ENCODE measurements at places on chromosomes 1 and 21.

DNA sequence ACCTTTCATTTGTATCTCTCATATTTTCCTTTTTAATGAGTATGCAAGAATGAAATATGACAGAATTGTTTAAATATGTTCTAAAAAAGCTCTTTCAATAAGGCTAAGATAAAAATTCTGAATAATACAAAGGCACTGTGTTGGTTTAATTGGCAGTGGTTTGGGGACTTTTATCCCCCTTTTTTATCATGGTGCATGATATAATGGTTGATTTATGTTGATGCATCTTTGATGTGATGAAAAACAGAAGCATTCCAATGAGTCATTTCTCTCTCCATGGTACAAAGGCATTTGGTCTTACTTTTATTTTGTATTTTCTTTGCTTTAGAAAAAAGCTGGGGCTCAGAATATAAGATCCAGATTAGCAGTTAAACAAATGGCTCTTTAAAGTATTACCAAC is 127.2 kb upstream of the GREM2 start:
- H3K27me3 ChIP-seq, result no peaks in the 10 kb centered on the region
- H3K4me3 ChIP-seq, result no peak overlapping the region
- H3K27ac ChIP-seq, result no peak overlapping the region
- H3K36me3 ChIP-seq, result no peaks in the 10 kb centered on the region
- DNase-seq, result no peak

DNA sequence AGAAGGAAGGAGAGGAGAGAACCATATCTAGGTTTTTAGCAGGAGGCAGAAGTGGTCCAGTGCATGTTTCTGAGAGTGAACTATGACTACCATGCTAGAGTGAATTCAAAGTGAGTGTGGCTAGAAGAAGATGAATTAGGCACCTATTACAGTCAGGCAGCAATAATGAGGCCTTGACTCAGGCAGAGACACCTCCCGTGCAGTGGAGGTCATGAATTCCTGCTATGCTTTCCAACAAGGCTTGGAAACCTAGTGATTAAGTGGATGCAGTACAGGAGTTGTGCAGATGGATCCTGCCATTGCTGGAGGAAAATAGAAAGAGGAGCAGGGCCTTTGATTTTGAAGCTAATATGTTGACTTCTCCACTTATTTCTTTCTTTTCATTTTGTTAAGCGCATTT is 581.5 kb downstream of the RWDD3 start:
- H3K36me3 ChIP-seq, result no peaks in the 10 kb centered on the region
- no peak for DNase-seq
- no peak overlapping the region for H3K27ac ChIP-seq
- no peaks in the 10 kb centered on the region for H3K27me3 ChIP-seq
- H3K4me1 ChIP-seq, result no peaks in the 10 kb centered on the region

- no peaks in the 10 kb centered on the region for H3K36me3 ChIP-seq
- no peaks in the 10 kb centered on the region for H3K4me1 ChIP-seq
Measured at GRCh38 chr21:42758721-42759593, 105.5 kb downstream of the PDE9A start.

- H3K36me3 ChIP-seq, result no peaks in the 10 kb centered on the region
- no peak overlapping the region for H3K27ac ChIP-seq
- H3K27me3 ChIP-seq, result no peaks in the 10 kb centered on the region
- no peak overlapping the region for H3K4me3 ChIP-seq
- DNase-seq, result no peak
- H3K4me1 ChIP-seq, result no peaks in the 10 kb centered on the region
Measured at GRCh38 chr1:164470996-164471395, 88.0 kb upstream of the PBX1 start.

GRCh38 chr1:89580036-89580435 is 52.9 kb upstream of the LRRC8C start:
- no peak overlapping the region for H3K4me3 ChIP-seq
- H3K27me3 ChIP-seq, result no peaks in the 10 kb centered on the region
- peaks cover 16% of the 10 kb centered on the region for H3K36me3 ChIP-seq
- peaks cover 27% of the 10 kb centered on the region for H3K4me1 ChIP-seq
- no peak for DNase-seq

DNA sequence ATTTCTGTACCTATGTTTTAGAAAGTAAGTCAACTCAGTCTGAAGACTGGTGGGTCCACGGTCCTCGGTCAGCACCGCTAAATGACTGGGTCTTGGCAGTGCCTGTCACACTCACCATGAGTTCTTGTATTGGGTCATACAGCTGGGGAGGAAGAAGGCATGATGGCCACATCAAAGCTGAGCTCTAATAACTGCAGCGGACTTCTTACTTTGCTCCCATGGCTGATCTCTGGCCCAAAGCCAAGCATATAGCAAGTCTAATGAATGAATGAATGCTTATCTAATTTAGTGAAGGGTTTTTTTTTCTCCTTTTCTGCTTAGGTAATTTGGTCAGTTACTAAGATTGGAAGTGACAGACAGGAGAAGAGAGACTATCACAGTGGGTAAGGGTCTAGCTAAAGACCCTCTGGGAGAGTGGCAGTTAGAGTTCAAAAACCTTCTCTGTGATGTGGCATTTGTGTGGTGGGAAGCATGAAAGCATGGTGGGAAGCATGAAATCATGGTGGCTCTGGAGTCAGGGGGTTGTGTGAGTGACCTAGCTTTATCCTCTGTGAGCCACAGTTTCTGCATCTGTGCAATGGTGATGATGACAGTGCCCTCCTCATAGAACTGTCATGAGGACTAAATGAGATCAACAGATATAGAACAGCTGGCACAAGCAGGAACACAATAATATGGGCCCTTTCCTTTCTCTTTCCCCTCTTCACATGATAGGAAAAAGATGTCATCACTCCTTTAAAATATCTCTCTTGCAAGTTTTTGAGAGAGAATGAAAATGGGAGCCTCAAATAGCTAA is 78.9 kb upstream of the JAK1 start:
- no peaks in the 10 kb centered on the region for H3K4me1 ChIP-seq
- H3K27ac ChIP-seq, result no peak overlapping the region
- no peak for DNase-seq
- no peak overlapping the region for H3K4me3 ChIP-seq

Measured in Karpas-422 (cell line).